Fibroblast of pulmonary artery (primary cell): ENCODE measurements at places on chromosomes 5 and 9.

GRCh38 chr9:26426551-26427131 is 466.0 kb downstream of the CAAP1 start:
- DNase-seq = no peak

DNA sequence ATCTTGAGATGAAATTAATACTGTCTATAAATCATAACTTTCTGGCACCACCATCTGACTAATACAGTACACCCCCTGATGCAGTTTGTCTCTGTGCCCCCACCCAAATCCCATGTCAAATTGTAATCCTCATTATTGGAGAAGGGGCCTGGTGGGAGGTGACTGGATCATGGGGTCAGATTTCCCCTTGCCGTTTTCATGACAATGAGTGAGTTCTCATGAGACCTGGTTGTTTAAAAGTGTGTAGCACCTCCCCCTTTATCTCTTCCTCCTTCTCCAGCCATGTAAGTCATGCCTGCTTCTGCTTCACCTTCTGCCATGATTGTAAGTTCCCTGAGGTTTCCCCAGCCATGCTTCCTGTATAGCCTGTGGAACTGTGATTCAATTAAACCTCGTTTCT is 78.7 kb upstream of the CDH6 start:
- DNase-seq = no peak

DNA sequence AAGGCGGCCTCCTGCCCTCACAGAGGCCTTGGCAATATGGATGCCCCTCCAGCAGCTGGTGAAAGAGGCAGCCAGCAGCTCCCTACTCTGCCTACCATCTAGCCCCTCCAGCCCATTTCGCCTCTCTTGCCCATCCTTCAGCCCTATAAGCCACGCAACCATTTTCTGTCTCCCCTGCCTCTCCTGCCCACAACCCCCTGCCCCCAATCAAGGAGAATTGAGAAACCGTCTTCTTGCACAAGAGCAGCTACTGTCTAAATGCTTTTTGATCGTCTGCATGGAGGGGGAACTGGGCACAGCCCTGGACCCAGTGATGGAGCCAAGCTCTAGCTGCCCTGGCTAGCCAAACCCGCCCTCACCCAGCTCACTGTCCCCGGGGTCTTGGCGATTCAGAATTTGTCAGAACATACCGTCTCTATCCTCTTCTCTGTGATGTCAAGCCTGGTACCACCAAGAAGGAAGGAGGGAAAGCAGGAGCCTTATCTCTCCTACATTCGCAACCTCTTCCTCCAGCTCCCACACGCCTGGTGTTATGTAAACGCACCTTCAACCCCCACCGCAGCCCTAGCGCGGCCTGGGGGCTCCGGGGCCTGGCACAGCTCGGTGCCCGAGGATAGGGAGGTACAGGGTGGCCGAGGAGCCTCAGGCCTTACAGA is 1.2 kb downstream of the SPRY4 start:
- peak; percentile 68 for DNase-seq

- DNase-seq = no peak
Observed at GRCh38 chr5:82387819-82388166, 109.6 kb upstream of the RPS23 start.

- DNase-seq = no peak
Observed at GRCh38 chr9:99169982-99170761, 51.6 kb downstream of the ALG2 start.

- no peak for DNase-seq
Observed at GRCh38 chr9:120439926-120440325, 140.0 kb downstream of the CDK5RAP2 start.

GRCh38 chr5:79901631-79902030 is 89.4 kb downstream of the MTX3 start:
- DNase-seq = no peak

DNA sequence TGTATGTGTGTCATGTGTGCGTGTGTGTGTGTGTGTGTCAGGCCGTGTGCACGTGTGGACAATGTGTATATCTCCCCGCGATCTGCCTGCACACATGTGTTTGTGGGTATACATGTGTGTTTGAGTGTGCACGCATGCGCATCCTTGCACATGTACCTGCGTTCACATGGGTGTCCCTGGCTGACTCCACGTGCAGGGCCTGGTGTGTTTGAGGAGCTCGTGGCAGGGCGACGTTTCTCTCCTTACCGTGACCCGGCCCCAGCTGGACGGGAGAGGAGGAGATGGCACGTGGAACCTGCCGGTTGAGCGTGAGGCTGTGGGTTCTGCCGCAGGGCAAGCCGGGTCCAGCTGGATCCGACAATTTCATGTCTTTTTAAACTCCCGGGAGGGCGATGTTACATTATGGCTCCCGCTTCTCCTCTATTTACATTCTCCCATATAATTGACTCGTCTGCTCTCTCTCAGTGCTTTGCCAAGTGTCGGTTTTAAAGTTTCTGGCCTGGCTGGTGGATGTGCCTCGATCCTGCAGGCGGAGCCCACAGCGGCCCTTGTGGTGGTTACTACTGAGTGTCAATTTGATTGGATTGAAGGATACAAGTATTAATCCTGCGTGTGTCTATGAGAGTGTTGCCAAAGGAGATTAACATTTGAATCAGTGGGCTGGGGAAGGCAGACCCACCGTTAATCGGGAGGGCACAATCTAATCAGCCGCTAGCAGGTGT is 5.9 kb downstream of the COL5A1 start:
- DNase-seq = no peak

- DNase-seq = no peak
Observed at GRCh38 chr9:92289708-92290390, 3.6 kb downstream of the IARS1 start.

DNA sequence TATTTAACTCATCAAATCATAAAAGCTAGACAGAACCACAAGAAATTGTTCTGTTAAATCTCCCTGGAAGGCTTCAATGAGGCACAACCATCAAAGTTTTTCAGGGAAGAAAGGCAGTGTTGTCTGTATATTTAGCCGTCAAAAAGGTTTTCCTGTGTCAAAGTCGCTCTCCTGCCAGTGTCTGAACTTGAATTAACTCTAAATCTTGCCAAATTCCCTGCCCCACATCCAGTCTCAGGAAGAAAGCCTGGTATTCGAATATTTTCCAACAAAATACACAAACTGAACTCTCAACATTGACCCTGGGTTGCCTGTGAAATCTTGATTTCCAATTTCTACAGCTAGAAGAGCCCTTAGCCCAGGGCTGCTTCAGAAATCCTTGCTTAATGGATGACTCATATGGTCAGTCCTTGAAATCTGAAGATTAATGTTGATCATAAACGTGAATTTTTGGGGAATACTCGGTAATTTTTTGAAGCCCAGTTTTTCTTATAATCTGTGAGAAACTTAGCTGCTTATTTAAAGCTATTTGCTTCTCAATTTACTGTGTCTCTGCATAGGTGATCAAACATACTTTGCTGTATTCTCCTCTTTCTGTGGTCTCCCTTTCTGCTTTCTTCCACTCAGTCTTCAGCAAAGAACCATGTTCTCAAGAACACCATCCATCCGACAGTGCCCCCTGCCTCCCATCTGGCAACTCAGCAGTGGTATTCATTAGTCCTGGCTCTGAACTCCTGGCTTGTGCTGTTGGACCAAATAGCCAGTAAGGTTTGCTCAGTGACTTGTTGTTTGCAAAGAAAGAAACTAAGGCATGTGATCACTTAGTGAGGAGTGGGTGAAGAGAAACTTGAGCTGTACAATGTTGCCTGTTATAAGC is 58.9 kb downstream of the NREP start:
- peak; percentile 47 for DNase-seq

DNA sequence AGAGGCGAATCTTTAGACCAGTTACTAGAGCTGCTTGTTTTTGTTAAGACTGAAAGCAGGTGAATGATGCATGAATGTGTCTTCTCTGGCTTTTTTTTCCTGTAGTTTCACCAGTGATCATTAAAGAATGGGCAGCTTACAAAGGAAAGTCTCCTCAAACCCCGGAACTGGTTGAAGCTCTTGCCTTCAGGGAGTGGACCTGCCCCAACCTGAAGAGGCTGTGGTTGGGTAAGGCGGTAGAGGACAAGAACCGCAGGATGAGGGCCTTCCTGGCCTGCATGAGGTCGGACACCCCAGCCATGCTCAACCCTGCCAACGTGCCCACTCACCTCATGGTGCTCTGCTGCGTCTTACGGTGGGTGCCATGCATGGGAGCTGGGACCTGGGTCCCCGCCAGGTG is 33.3 kb upstream of the PHF2 start:
- DNase-seq = no peak

DNA sequence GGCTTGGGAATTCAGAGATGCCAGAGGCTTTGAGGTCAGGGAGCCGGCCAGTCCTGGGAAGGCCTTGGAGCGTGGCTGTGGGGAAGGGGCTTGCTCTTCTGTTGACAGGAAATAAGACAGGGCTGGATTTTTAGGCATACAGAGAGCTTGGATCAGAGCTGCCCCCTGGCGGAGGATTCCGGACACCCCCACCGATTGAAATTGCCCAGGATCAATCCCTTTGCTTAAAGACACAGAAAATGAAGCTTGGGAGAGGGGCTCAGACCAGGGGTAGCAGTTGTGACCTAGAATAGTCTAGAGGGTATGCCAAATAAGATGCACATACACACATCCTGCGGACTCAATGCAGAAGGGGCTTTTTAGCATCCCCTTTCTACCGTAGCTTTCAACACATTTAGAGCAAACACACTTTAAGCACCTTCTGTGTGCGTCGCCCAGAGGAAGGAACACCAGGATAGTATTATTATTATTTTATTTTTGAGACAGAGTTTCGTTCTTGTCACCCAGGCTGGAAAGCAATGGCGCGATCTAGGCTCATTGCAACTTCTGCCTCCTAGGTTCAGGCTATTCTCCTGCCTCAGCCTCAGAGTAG is 1.7 kb upstream of the NTMT1 start:
- peak; percentile 57 for DNase-seq
